ENCODE measurements at places on chromosomes 1 and 21.

- DNase-seq = no peak
Measured at GRCh38 chr1:110298991-110299390, 40.2 kb upstream of the RBM15 start.

DNA sequence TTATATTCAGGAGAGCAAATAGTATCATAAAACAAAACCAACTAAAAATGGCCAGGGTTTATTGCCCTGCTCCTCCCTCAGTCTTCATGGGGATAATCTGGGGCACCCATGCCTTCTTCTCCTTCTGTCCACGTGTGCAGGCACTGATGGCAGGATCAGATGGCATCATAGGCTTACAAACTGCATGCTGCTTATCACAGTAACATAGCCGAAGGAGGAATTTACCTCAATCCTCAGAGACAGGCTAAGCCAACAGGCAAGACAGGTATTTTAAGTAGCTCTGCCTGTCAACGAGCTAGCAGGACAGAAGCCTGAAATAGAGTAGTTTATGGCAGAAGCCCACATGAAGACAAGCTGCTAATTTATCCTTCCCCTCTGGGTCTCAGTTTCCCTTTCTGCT, 9.4 kb downstream of the LAMB3 start:
- no peak for DNase-seq

GRCh38 chr1:24364975-24365678, 46.0 kb downstream of the GRHL3 start:
- DNase-seq = no peak

- DNase-seq = no peak
Measured at GRCh38 chr21:29271927-29272333, 26.8 kb upstream of the BACH1 start.

- no peak for DNase-seq
Measured at GRCh38 chr1:178483251-178483957, 13.4 kb downstream of the CLEC20A start.

GRCh38 chr1:106960412-106960811, 96.1 kb upstream of the PRMT6 start:
- DNase-seq = no peak

DNA sequence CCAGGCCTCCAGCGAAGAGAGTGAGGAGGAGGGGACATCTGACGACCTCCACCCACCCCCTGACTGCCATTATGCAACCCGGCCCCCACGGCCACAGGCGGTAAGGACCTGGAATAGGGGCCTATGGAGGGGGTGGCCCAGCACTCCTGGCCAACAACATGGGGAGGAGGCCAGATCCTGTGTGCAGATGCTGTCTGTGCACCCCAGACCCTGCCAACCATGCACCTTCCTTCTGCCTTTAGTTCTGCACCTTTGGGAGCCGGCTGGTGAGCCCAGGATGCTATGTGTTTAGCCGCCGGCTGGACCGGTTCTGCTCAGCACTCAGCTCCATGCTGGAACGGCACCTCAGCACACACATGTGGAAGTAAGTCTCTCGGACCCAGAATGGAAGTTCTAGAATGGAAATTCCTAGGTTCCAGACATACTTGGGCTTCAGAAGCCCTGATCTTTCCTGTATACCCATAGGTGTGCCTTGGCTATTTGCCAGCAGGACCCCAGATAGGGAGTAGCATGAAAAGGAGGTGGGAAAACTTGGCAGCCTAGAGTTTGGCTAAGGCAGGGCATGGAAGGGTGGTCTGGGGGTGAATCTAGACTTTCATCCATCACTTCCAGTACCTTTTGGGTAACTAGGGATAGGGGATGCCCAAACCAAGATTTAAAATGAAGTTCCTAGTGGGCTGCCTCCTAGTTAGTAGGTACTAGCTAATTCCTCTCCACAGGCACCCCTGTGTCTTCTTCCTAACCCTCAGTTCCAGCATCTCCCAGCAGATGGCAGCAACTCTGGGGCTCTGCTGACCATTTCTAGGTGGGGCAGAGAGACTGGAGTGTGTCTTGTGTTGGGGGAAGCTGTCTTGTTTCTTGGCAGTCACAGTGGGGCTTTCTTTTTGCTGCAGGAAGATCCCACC, 3.6 kb upstream of the CYB561D1 start:
- DNase-seq = peak; percentile 74

- no peak for DNase-seq
Measured at GRCh38 chr1:224301391-224301790, 28.6 kb downstream of the NVL start.

DNA sequence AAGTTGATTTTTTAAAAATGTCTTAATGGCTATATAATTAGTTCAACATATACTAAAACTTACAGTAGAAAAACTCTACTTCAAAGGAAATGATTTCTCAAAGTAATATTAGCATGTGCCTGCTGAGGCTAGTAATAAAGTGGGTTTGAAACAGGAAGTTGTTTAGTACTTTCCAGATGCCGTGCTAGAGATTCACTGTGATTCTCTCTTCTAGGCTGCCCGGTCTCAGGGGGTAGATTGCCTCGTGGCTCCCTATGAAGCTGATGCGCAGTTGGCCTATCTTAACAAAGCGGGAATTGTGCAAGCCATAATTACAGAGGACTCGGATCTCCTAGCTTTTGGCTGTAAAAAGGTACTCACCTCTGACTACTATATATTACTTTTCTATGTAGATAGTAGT, 9.1 kb downstream of the EXO1 start:
- no peak for DNase-seq

DNA sequence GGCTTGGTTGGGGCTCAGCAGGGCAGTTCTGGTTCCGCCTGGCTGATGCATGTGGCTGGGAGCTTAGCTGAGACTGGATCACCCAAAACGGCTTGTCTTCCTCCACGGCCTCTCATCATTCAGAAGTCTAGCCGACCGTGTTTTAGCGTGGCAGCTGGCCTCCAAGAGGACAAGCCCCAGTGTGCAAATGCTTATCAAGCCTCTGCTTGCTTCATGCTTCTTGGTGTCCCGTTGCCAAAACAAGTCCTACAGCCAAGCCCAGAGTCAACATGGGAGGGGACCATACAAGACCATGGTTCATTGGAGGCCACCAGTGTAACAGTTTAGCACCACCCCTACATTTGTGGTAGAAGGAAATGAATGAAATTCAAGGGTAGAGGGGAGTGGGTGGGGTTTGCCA, 10.5 kb upstream of the KDF1 start:
- DNase-seq = no peak

- DNase-seq = no peak
Measured at GRCh38 chr1:97202481-97203380, 481.1 kb downstream of the PTBP2 start.

DNA sequence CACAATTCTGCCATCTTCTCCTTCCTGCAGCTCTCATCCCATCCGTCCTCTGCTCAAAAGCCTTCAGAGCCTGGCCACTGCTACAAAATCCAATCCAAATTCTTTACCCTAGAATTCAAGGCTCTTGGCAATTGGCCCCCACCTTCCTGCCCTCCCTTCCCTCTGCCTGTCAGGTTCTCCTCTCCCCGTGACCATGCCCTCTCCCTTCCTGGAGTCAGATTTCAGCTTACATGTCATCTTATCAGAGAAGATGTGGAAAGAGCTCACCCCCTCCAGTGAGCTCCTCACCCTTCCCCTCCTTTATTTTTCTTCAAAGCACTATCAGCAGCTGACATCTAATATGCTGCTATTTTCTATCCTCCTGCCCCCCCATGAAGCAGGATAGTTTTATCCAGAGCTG, 86.9 kb downstream of the GRIK3 start:
- DNase-seq = no peak

DNA sequence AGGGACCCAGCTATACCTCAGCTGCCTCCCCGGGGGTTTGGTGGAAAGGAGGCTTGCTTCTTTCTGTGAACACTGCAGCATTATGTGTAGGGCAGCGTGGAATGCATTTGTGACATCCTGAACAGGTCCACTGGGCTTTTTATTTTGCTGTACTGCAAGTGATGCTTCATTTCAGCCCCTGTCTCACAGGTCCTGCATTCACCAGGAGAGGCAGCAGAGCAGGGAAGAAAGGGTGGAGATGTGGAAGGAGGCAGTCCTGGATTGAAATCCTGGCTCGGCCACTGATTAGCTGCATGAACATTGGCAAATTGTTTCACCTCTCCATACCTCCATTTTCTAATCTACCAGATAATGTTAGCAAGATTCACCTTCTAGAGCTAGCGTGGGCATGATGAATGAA, 77.9 kb upstream of the ZBTB18 start:
- DNase-seq = no peak

DNA sequence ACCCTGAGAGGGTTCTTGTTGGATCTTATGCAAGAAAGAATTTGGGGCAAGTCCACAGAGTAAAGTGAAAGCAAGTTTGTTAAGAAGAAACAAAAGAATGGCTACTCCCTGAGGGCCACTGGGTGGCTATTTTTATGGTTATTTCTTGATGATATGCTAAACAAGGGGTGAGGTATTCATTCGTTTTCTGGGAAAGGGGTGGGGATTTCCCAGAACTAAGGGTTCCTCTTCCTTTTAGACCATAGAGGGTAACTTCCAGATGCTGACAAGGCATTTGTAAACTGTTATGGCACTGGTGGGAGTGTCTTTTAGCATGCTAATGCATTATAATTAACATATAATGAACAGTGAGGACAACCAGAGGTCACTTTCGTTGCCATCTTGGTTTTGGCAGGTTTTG, 18.2 kb upstream of the IFI6 start:
- no peak for DNase-seq

- DNase-seq = peak; percentile 78
Measured at GRCh38 chr1:50418600-50419109, 4.6 kb downstream of the DMRTA2 start.

- peak; percentile 28 for DNase-seq
Measured at GRCh38 chr1:203121186-203122015, 6.1 kb upstream of the ADORA1 start.

DNA sequence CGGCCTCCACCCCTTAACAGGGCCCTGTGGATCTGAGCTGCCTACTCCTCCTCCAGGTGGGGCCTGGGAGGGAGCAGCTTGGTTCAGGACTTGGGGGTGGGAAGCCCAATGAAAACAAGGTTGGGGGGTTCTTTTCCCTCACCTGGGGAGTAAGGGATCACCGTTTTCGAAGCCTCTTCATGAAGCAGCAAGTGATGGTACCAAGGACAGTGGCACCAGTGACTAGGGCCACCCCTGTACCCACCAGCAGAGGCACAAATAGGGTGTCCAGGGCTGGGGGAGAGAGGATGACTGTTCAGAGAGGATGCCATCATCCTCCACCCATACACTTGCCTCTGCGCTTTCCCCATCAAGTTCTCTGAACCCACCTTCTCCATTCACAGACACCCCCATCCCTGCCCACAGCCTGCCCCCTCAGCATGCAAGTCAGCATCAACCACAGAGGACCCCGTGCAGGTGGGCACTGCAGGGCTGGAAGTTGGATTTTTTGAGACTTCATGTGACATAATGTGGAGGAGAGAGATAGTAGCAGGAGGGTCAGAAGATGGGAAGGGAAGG, 6.7 kb downstream of the IGSF8 start:
- no peak for DNase-seq

- DNase-seq = no peak
Measured at GRCh38 chr21:42456457-42456856, 39.6 kb downstream of the RSPH1 start.

- no peak for DNase-seq
Measured at GRCh38 chr1:40806240-40806639, 22.7 kb downstream of the KCNQ4 start.

DNA sequence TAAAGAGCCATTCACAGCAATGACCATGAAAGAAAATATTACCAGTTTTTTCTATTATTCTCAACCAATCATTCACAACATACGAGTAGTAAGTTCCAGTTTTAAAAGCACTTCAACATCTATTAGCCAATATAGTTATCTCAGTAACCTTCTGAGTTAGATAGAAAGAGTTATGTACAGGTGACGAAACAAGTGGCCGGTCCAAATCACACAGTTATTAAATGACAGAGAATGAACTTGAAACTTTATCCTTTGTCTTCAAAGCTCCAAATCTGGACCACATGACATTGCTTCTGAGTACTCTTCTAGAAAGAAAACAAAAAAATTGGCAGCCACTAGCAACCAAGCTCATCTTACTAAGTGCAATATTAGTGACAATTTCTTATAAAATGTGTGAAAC, 393.8 kb downstream of the OMA1 start:
- no peak for DNase-seq

GRCh38 chr1:38858833-38859560, 575 bp downstream of the RRAGC start:
- no peak for DNase-seq

DNA sequence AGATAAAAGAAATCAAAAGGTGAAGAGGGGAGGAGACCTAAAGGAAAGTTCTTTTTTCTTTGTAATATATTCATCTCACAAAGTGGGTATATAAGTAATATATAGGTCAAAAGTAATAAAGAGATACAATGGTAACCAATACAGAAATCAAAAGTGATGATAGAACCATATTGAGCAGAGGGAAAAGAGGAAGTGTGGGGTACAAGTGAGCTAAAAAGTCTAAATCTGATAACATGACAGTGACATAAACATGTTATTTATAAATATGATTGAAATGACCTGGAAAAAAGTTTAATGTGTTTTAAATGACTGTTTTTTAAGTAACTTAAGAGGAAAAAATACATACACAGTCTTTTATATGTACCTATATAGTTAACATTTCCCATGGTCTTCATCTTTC, 70.5 kb downstream of the MRPL39 start:
- DNase-seq = no peak

DNA sequence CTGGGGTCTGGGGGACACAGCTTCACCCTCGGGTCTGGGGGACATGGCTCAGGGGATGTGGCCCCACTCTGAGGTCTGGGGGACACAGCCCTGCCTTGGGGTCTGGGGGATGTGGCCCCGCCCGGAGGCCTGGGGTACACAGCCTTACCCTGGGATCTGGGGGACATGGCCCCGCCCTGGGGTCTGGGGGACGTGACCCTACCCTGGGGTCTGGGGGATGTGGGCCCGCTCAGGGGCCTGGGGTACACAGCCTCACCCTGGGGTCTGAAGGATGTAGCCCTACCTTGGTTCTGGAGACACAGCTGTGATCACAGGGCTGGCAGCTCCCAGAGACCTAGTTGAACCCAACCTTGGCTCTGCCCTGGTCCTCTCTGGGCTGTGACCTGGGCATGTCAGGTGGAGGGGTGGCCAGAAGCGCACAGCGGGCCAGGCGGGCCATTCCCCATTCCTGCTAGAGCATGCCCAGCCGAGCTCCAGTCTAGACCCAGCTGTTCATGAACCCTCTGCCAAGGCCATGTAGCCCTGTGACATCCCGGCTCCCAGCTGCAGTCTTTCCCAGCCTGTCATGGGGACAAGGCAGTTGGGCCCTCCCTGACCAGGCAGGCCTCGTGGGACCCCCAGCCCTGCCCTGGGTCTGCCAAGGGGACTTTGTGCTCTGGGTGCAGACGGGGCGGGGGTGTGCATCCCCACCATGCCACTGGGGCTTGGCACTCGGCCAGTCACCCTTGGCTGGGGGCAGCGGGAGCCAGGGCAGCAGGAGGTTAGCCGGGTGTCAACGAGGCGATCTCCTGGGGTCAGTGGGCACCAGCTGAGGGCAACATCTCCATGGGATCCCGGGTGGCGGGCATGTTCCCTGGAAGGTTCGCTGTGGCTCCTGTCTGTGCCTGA, 43.9 kb downstream of the WNT9A start:
- DNase-seq = no peak

Data from ecto neural progenitor cell (in vitro differentiated cells).